Stimulated activated CD4-positive, alpha-beta T cell treated with anti-CD3 and anti-CD28 coated beads, Interleukin-12 subunit alpha, Interleukin-12 subunit beta, amount 100 ng/mL, for 48 hours (primary cell): ENCODE measurements at places on chromosomes 1 and 21.
A peak's percentile ranks its signal among the peaks of the same experiment; 100 is the strongest.

- no peak for DNase-seq
These were observed 110.5 kb upstream of the COL6A1 start for GRCh38 chr21:45870851-45871615.

- no peak for DNase-seq
These were observed 56.6 kb downstream of the AGPAT3 start for GRCh38 chr21:43921571-43921978.

- no peak for DNase-seq
These were observed 7.2 kb upstream of the NHLH1 start for GRCh38 chr1:160359559-160360226.

- DNase-seq: no peak
These were observed 9.9 kb downstream of the SEC16B start for GRCh38 chr1:177959811-177960515.

DNA sequence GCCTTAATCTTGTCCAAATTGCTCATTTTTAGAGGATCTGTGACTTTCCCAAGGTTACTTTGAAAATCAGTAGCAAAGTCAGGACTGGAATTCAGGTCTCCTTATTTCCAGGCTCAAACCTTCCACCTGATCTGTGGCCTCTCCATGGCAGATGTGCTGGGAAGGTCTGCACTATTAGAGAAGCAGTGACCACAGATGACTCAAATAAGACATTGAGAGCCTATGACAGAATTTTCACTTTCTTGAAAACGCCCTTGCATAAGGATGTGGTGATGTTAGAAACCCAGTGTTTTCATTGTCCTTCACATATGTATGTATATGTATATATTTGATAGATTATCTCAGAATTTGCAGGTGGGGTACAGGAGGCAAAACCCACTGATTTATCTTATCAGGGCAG lies 45.3 kb downstream of the TTC39A start:
- no peak for DNase-seq

DNA sequence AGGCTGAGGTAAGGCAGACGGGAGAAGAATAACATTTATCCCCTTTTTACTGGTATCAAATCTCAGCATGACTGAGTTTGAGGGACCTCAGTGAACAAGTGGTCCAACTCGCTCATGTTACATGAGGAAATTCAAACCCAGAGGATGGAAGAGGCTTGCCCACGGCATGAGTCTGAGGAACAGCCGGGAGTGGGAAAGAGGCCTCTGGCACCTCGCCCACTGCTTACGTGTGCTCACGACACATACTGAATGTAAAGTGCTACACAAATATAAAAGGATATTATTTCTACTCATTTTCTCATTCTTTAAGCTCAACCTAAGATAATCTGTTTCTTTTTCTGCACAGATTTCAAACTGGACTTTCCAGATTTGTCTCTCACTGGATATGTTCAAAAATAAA lies 14.7 kb downstream of the BEND5 start:
- no peak for DNase-seq

- DNase-seq: no peak
These were observed 80.7 kb downstream of the MRPL37 start for GRCh38 chr1:54280651-54281050.

DNA sequence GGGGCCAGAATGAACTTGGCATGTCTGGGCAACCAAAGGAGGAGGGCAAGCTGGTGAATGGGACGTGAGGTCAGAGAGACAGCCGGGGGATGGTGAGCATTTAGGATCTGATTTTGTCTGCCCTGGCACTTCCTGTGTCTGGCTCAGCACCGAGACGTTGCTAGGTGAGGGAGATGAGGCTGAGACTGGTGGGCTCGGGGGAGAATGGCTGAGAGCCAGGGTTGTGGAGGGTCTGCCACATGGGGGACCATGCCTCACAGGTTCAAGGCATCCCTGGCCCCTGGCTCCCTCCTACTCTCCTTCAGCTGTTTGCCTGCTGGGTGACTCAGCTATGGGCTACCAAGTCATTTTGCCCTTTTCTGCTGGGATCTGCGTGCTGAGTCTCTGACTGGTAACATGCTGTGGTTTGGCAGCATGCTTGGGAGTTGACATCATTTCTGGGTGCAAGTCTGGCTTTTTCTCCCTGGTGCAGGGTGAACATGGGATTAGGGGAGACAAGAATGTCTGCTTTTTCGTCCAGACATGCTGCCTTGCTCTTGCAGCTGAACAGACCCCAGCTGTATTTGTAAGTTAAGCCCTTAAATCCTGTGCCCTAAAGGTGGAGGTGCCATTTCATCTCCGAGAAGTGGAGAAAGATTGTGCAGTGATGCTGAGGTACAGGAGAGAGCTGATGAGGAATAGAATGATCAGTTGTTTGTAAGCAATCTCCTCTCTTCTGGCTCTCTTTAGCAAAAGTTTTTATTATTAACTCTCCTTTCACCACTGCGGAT lies 17.6 kb downstream of the GALNT2 start:
- peak; percentile 70 for DNase-seq

DNA sequence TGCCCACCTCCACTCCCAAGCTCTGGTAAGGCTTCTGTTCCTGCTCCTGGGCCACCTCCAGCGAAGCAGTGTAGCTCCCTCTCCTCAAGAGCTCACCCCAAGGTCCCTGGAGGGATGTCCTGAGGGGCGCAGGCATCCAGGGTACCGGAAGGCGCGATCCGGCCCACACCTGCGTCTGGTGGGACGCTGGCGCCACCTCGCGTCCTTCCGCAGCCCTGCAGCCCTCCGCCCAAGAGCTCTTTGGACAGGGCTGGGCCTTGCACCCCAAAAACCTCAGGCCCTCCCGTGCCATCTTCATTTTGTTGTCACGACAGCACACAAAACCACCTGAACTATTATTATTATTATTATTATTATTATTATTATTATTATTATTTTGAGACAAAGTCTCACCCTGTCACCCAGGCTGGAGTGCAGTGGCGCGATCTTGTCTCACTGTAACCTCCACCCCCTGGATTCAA lies 49.2 kb upstream of the PAX7 start:
- peak; percentile 25 for DNase-seq

DNA sequence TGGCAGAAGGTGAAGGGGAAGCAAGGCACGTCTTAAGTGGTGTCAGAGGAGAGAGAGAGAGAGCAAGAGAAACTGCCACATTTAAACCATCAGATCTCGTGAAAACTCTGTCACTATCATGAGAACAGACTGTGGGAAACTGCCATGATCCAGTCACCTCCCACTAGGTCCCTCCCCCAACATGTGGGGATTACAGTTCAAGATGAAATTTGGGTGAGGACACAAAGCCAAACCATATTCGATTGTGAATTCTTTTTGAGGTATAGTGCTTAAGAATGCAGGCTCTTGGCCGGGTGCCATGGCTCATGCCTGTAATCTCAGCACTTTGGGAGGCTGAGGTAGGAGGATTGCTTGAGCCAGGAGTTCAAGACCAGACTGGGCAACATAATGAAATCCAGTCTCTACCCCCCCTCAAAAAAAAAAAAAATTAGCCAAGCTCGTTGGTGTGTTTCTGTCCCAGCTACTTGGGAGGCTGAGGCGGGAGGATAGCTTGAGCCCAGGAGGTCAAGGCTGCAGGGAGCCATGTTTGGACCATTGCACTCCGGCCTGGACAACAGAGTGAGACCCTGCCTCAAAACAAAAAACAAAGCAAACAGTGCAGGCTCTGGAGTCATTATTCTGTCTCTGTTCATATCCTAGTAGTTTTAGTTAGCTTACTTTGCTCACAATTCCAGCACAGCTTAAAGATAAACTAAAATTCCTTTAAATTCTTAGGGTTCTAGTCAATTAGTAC lies 6.0 kb downstream of the ZCCHC17 start:
- no peak for DNase-seq
